Activated naive CD8-positive, alpha-beta T cell treated with anti-CD3 and anti-CD28 coated beads, Interleukin-2, amount 10 ng/mL, durations not matched to agents 7 days and 5 days (primary cell): ENCODE measurements at places on chromosomes 11 and 22. TPM values are rescaled to one million over a fixed set of nuclear protein-coding genes. Genes with fewer than 3 reads are reported as not detected.

DNA sequence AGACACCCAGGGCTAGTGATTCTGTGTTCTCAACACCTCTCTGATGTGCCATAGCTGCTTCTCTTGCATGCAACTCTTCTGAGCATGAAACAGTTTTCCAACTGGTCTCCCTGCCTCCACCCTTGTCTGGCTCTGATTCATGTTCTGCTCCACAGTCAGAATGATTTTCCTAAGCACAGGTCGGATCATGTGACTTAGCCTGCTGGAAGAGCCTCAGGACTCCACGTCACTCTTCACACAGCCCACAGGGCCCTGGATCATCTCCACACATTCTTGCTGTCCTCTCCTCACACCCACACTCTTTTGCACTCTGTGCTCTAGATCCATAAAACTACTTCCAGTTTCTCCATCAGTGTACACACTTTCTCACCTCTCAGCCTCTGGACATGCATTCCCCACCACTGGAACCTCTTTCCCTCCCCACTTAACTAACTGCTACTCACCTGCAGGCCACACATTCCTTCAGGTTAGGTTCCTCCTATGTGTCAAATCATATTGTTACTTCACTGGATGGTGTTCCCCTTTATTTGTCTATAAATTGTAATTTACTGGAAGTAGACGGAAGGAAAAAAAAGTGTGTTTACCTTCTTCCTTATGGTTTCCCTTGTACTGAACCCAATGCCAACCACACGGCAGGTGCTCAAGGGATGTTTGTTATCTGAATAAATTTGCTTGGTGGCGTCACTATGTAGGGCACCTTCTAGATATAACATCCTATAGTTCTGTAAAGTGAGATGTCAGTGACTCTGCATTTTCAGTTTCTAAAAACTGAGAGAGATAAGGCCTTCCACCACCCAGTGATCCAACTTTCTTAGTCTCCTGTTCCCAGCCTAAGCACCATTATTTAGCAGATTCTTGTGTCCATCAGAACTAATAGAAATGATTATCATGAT, 133.7 kb downstream of the ETS1 start:
- no peaks in the 10 kb centered on the region for H3K27me3 ChIP-seq
- peak overlapping the region; percentile 60 for H3K27ac ChIP-seq
- DNase-seq, result no peak
- H3K4me1 ChIP-seq, result peaks cover 50% of the 10 kb centered on the region
- peaks cover 44% of the 10 kb centered on the region for H3K36me3 ChIP-seq

DNA sequence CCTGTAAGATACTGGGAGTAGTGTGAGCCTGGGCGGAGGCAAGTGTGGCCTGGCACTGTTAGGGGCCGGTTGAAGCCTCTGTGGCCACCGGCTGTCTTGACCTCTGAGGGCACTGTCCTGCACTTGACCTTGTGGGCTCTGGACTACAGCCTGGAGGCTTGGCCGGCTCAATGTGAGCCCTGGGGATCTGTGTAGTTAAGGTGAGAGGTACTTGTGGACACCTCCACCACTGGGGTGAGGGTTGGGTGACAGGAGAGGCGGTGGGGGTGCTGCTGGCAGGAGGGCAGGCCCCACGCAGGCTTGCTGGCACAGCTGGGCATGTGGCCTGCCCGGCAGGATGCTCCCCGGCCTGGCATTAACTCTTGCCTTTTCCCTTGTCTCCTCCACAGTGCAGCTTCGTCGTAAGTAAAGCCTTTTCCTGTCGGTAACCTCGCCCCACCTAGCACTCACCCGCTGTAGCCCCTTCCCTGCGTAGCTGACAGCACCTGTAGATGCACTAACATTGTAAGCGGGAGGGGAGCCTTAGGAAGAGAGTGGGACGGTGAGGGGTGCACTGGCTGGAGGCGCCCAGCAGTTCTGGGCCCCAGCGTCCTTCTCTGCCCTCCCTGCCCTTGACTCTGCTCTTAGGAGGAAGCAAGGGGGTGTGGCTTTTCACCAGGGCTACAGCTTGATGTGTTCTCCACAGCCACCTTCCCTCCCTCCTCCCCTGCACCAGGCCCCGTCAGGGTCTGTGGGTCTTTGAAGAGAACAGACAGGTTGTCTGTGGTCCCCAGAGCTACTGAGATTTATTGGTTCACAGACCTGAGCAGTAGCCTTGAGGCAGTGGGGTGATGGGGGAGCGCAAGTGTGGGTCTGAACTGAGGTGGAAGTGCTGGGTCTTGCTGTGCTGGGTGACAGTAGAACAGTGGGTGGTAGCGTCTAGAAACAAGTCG, 17.6 kb downstream of the INCENP start:
- no peak overlapping the region for H3K27ac ChIP-seq
- peaks cover 3% of the 10 kb centered on the region for H3K4me1 ChIP-seq
- H3K4me3 ChIP-seq, result no peak overlapping the region
- H3K27me3 ChIP-seq, result no peaks in the 10 kb centered on the region
- peak; percentile 22 for DNase-seq

DNA sequence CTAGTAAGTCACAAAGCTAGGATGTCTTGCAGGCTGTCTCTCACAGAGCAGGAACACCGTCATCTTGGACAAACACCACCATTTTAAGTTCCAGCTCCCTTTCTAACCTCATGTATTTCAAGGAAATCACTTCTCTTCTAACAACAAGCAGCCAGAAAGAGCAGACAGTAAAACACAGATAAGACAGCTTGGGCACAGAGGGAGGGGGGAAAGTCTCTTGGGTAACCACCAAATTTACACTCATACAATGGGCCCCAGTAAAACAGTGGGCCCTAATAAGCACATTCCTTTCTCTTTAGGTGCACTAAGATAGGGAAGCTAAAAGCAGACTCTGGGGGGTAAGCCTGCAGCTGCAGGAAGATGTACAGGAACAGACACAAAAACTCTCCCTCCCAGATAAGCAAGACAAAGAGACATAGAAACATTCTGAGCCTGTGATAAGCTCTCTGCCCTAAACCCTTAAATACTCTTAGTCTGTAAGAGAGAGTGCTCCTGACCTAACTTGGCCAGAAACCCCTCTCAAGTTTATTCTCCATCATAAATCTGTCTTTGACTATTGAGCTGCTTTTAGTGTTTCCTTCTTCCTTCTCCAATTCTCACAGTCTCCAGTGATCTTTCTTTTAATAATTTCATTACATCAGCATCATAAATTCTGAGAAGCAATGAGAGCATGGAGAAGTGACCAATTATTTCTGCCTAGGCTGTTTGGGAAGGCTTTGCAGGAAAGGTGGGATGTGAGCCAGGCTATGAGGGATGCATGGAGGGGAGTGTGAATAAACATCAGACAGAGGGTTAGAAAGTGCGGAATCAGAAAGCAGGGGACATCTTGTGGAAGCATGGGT, 7.4 kb downstream of the OR10D3 start:
- H3K27ac ChIP-seq, result no peak overlapping the region
- no peak for DNase-seq
- no peaks in the 10 kb centered on the region for H3K36me3 ChIP-seq
- no peaks in the 10 kb centered on the region for H3K4me1 ChIP-seq
- H3K4me3 ChIP-seq, result no peak overlapping the region
- peaks cover 7% of the 10 kb centered on the region for H3K27me3 ChIP-seq

- H3K4me1 ChIP-seq, result no peaks in the 10 kb centered on the region
- no peak overlapping the region for H3K4me3 ChIP-seq
- no peak for DNase-seq
- peaks cover 21% of the 10 kb centered on the region for H3K27me3 ChIP-seq
Measured at GRCh38 chr11:60477035-60477445, 15.5 kb upstream of the MS4A12 start.

GRCh38 chr11:128188346-128189004, 398.9 kb downstream of the ETS1 start:
- no peak for DNase-seq
- H3K4me3 ChIP-seq, result no peak overlapping the region
- no peak overlapping the region for H3K27ac ChIP-seq

DNA sequence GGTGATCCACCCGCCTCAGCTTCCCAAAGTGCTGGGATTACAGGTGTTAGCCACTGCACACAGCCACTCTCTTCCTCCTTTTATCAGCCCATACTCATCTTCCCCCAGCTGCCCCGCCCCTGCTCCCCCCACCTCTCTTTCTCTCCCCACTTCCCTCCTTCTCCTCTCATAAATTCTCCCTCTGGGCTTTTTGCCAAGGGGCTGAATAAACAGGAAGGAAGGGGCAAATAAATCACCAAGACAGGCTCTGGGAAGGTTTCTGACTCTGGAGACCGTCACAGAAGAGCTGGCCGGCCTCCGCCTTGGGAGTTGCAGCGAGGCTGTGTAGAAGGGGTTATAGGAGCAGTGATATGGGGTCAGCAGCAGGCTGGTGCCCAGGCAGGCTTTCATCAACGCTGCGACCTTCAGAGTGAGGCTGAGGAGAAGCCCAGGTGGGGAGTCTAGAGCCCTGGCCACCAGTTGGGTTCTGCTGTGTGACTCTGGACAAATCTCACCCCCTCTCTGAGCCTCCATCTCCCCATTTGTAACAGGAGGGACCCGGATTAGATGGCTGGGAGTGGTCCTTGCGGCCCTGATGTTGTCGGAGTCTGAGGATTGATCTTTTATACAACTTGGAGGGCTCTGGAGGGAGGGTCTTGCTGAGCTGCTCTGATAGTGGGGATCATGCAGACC, 62.6 kb upstream of the RASD2 start:
- H3K36me3 ChIP-seq, result peaks cover 1% of the 10 kb centered on the region
- H3K4me1 ChIP-seq, result peaks cover 10% of the 10 kb centered on the region
- H3K4me3 ChIP-seq, result no peak overlapping the region
- H3K27ac ChIP-seq, result no peak overlapping the region
- H3K27me3 ChIP-seq, result peaks cover 13% of the 10 kb centered on the region

DNA sequence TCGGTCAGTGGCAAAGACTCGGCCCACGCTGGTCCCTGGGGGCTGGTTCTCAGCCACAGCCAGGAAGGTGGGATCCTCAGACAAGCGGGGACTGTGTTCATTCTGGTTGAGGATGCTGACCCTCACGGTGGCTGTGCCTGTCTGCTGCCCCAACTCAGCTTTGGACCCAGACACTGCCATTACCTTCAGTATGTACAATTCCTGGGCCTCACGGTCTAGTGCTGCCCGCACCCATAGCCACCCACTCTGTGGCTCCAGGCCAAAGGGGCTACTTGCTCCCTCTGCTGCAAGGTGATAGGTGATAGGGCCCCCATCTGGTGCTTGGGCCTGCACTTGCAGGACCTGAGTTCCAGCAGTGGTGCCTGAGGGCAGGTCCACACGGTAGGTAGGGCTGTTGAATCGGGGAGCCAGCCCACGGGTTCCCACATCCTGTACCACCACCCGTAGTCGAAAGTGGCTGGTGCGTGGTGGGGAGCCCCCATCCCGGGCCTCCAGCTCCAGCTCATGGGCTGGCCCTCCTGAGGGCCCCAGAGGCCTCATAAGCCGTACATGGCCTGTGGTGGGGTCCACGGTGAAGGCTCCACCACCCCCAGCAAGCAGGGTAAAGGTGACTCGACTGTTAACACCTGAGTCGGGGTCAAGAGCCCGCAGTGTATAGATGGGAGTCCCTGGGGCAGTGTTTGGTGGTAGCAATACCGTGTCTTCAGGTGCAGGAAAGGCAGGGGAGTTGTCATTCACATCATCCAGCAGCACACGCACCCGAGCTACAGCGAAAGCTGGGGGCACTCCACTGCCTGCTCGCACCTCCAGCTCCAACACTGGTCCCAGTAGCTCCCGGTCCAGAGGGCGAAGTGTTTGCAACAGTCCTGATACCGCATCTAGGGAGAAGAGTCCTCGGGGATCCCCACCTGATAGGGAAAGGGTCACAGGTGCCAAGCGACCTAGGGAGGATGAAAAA, 13.2 kb upstream of the TPP1 start:
- peaks cover 10% of the 10 kb centered on the region for H3K4me1 ChIP-seq
- no peaks in the 10 kb centered on the region for H3K36me3 ChIP-seq
- H3K27me3 ChIP-seq, result no peaks in the 10 kb centered on the region
- DNase-seq, result no peak
- no peak overlapping the region for H3K4me3 ChIP-seq

- H3K27me3 ChIP-seq, result peaks cover 24% of the 10 kb centered on the region
- no peaks in the 10 kb centered on the region for H3K4me1 ChIP-seq
- no peaks in the 10 kb centered on the region for H3K36me3 ChIP-seq
- no peak for DNase-seq
- no peak overlapping the region for H3K4me3 ChIP-seq
- H3K27ac ChIP-seq, result no peak overlapping the region
Measured at GRCh38 chr22:48968201-48968959, 859.3 kb downstream of the BRD1 start.

- DNase-seq, result no peak
- H3K27ac ChIP-seq, result no peak overlapping the region
- no peaks in the 10 kb centered on the region for H3K4me1 ChIP-seq
- H3K36me3 ChIP-seq, result no peaks in the 10 kb centered on the region
- no peaks in the 10 kb centered on the region for H3K27me3 ChIP-seq
Measured at GRCh38 chr11:29173660-29174062, 843.2 kb downstream of the KCNA4 start.

- peaks cover 30% of the 10 kb centered on the region for H3K36me3 ChIP-seq
- DNase-seq, result peak; percentile 91
Measured at GRCh38 chr11:73982990-73983740, 522 bp upstream of the UCP2 start.

DNA sequence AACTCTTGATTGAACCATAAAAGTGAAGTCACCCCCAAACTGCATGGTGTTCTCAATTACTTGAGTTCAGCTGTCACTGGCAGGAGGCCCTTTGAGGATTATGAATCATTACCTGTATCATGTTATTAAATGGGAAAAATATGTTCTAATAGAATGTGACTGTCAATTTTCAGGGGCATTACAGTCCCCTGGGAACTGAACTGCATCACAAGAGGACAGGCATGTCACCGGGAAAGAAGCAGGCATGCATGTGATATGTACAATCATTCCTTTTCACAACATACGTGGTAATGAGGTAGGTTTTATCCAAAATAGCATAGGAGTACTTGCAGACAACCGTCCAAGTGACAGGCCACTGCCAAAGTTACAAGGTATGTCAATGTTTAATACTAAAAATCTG, 165.8 kb downstream of the MAML2 start:
- H3K27me3 ChIP-seq, result no peaks in the 10 kb centered on the region
- no peak for DNase-seq
- H3K4me3 ChIP-seq, result no peak overlapping the region
- peaks cover 27% of the 10 kb centered on the region for H3K4me1 ChIP-seq
- H3K36me3 ChIP-seq, result peaks cover 38% of the 10 kb centered on the region
- no peak overlapping the region for H3K27ac ChIP-seq

- no peak for DNase-seq
- peaks cover 3% of the 10 kb centered on the region for H3K36me3 ChIP-seq
- H3K4me1 ChIP-seq, result peaks cover 12% of the 10 kb centered on the region
- H3K4me3 ChIP-seq, result no peak overlapping the region
- H3K27ac ChIP-seq, result no peak overlapping the region
Measured at GRCh38 chr11:119342023-119342300, 1.3 kb upstream of the C1QTNF5 start.

DNA sequence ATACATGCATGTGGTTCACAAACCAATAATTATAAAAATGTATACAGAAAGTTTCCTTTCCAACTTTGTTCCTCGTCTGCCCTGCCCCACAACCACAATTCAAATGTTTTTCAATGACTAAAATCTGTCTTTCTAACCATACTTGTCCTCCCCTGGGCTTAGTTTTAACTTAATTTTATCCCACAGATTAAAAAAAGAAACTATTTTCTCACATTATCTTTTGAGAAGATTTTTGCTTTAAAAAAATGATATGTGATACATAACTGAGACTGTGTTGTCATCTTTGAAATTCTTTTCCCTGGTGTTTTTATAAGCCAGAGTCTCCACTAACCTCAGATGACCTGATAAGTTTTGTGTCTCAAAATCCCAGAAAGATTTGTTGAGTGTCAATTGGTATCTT, 79.0 kb downstream of the FDX1 start:
- DNase-seq, result no peak
- H3K4me3 ChIP-seq, result no peak overlapping the region
- H3K36me3 ChIP-seq, result no peaks in the 10 kb centered on the region
- H3K27ac ChIP-seq, result no peak overlapping the region

The ESAM gene
- total RNA-seq, result 0.97 TPM

The SLC22A12 gene
- not detected for total RNA-seq

The ACTN3 gene
- total RNA-seq, result not detected

The APOBEC3F gene
- total RNA-seq, result 45.1 TPM

The LINC01488 gene
- total RNA-seq, result not detected

The C1QTNF6 gene
- 15.2 TPM for total RNA-seq
